Liver (tissue), 10 donors: ENCODE measurements at places on chromosomes 7 and 10.

GRCh38 chr7:148481971-148482626 is 108.5 kb upstream of the C7orf33 start:
- DNase-seq = no peak

DNA sequence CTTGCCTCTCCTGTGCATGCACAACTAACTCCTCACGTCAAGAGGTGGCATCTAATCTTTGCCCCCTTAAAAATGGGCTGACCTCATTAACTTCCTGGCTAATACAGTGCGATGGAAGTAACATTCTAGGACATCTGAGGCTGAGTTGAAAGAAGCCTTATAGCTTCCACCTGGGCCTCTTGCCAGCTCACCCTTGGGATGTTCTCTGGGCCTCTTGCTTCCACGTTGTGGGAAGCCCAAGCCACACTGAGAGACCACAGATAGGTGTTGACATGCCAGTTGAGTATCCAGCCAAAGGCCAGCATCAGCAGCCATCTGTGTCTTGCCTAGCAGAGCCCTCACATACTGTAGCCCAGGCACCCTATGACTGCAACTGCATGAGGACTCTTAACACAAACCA is 60.8 kb upstream of the GDF10 start:
- no peak for DNase-seq

- no peak for DNase-seq
Observed at GRCh38 chr10:102949916-102950315, 31.8 kb downstream of the CNNM2 start.

GRCh38 chr7:137801003-137801402 is 45.8 kb downstream of the DGKI start:
- DNase-seq = no peak

DNA sequence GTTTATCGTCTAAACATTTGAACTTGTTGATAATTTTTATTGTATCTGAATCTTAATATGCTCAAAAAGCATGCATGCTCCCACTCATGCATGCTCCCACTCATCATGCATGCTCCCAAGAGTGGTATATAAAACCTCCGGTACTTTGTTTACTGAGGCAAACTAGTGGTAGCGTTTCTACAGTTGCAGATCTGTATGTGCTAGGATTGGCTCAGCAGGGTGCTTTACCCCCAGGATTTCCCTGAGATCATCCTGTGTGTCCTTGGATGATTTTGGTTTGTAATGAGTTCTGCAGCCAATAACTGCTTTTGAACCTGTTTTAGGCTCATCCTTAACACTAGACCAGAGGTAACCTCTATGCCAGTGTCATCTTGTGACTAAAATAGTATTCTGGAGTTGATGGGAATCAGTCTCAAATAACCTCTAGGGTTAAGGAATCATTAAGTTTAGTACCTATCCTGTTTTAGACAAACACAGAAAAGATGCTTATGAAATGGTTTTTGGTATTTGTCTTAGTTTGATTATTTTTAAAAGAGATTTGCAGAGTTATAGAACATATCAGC is 40.4 kb downstream of the PHTF2 start:
- no peak for DNase-seq

- no peak for DNase-seq
Observed at GRCh38 chr10:126839094-126839761, 66.0 kb upstream of the DOCK1 start.

- no peak for DNase-seq
Observed at GRCh38 chr10:34134602-34135001, 680.5 kb downstream of the PARD3 start.

DNA sequence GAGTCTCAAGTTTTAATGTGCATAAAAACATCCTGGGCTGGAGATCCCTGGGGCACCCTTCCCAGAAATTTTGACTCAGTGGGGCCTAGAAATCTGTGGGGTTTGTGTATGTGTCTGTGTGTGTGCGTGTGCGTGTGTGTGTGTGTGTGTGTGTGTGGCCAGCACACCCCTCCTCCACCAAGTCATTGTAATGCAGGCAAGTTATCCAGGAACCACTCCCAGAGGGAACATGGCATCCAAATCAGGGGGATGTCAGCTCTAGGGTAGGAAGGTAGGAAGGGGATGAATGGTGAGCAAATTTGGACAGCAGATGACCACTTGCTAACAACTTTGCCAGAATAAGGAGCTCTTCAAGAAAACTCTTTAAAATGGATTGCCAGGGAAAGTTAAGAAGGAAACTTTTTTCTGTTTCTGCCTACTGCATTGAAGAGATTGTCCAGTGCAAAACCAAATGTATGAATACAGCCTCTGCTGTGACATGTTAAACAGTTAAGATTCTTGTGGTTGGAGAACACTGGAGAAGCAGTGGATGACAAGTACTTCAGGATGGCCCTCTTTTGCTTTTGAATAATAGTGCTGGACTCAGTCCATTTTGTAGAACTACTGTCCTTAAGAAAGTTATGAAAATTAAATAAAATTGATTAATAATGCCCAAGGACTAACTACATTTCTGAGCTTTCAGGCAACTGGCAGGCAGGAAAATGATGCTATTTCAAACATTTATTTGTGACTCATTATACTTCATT is 12.3 kb downstream of the STAMBPL1 start:
- no peak for DNase-seq

DNA sequence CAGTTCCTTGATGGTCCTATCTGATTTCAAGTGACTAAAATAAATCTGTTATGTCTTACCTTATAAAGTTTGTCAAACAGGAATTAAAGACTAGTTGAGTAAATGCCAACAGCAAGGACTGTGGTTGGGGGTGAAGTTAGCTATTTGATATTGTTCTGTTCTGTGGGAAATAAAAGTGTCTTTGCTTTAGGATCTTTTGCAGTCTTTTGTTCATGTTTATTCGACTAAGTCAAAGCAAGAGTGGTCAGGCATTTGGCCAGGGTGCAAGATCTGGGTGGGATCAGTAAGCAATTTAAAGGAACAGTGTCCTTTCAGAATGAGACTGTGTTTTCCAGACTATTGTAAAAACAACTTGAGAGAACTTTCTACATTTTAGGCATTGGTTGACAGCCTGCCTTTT is at the start of gene COL28A1:
COL28A1 (minus strand) TSS at position 183 of the 400 bp plus-strand sequence. CDS start 2,998 bp downstream, outside the sequence.
- no peak for DNase-seq

DNA sequence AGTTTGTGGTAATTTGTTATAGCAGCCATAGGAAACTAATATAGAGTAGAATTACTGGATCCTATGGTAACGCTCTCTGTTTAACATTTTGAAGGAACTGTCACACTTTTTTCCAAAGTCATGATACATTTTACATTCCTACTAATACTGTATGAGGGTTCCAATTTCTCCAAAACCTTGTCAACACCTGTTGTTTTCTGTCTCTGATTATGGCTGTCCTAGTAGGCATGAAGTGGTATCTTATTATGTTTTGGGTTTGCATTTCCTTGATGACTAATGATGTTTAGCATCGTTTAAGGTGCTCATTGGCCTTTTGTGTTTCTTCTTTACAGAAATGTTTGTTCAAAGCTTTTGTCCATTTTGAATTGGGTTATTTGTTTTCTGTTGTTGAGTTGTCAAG is 69.6 kb downstream of the VPS50 start:
- no peak for DNase-seq

- peak; percentile 86 for DNase-seq
Observed at GRCh38 chr10:6086375-6087233, 2.2 kb upstream of the RBM17 start.

GRCh38 chr7:128201067-128201689 is 39.9 kb upstream of the LEP start:
- no peak for DNase-seq

- no peak for DNase-seq
Observed at GRCh38 chr10:26355241-26355640, 82.9 kb upstream of the APBB1IP start.

DNA sequence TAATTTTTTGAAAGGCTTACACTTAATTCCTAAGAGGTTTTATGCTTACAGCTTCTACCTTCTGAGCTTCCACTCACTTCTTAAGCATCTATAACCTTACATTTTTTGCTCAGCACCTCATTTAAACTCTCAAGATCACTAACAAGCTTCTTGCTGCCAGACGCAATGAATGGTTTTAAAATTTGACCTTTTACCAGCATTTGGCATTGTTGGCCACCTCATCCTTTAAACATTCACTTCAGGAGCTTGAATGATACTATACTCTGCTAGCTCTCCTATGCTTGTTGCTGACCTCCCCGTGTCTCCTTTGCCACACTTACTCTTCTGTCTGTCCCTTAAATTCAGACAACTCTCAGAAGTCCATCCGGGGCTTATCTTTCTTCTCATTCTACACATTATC is 37.7 kb upstream of the ODAD2 start:
- no peak for DNase-seq

- no peak for DNase-seq
Observed at GRCh38 chr10:86914734-86915133, 42.7 kb downstream of the MMRN2 start.

- no peak for DNase-seq
Observed at GRCh38 chr7:42426163-42426562, 189.2 kb upstream of the GLI3 start.

DNA sequence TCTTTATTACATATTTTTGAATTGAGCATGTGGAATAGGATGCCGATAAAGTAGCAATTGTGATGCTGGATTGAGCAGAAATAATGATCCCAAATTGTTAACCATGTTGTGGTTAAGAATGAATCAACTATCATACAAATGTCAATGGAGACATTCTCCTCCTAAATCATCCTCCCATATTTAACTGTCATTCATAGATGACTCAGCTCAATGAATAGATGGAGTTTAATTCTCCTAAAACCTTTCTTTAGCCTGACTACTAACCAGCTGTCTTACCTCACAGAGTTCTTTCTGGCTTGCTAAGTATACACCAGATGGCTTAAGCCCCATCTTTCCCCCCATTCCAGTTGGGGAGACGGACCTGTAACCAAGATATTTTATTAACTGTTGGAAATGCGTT is 23.4 kb upstream of the NPS start:
- no peak for DNase-seq

- DNase-seq = no peak
Observed at GRCh38 chr7:76381814-76382213, 23.0 kb upstream of the YWHAG start.

DNA sequence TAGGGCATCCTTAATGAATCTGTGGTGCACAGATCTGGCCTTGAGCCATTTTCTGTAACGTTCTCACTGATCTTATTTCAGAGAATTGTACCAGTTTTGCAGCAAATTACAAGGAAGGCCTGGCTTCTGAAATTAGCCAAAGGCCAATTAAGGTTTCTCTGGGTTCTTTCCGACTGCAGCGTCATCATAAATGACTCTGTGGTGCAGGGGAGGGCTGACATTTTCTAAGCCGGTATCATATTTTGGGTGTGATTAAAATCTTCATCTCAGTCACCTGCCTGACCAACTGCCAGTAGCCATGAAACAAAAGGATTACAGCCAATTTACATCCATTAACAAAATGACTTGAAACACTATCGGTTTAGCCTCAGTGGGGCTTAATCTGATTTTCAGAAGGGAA is 363.7 kb downstream of the ADRA2A start:
- no peak for DNase-seq
